Stomach (tissue), 19 donors: ENCODE measurements at places on chromosomes 2 and 18. TPM values are rescaled to one million over a fixed set of nuclear protein-coding genes. Genes with fewer than 3 reads are reported as not detected.

DNA sequence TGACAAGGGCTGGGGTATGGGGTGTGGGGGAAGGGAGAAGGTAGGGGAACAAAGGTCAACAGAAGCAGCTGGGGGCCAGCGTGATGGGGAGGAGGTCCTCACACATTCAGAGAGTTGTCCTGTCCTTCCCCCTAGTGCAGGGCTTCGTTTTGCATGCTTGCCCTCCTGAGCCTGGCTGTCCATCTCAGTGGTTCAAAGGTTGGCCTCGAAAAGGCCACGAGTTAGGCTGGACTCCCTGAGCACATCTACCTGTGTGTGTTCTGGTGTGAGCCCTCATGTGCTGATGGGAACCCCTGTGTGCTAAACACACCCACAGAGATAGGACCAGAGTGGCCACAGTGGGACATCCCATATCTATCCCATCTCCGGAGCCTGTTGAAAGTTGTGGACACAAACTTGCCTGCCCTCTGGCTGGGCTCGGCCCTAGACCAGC is 51.9 kb downstream of the EPAS1 start:
- DNase-seq: no peak

GRCh38 chr2:106764614-106765013 is 121.4 kb downstream of the ST6GAL2 start:
- no peak for DNase-seq

- peak; percentile 62 for DNase-seq
Measured at GRCh38 chr2:158600155-158600802, 143.5 kb downstream of the PKP4 start.

- DNase-seq: no peak
Measured at GRCh38 chr18:6785411-6785810, 55.9 kb downstream of the ARHGAP28 start.

- no peak for DNase-seq
Measured at GRCh38 chr2:218756599-218757377, 25.2 kb upstream of the CYP27A1 start.

- no peak for DNase-seq
Measured at GRCh38 chr18:74773171-74773624, 175.5 kb downstream of the ZNF407 start.

CCDC141 gene
- total RNA-seq: 1.2 TPM

MAPK4 gene
- total RNA-seq: 86.0 TPM

KCNJ3 gene
- 2.8 TPM for total RNA-seq
